Brain pericyte (primary cell): ENCODE measurements at places on chromosomes 2 and 18.

DNA sequence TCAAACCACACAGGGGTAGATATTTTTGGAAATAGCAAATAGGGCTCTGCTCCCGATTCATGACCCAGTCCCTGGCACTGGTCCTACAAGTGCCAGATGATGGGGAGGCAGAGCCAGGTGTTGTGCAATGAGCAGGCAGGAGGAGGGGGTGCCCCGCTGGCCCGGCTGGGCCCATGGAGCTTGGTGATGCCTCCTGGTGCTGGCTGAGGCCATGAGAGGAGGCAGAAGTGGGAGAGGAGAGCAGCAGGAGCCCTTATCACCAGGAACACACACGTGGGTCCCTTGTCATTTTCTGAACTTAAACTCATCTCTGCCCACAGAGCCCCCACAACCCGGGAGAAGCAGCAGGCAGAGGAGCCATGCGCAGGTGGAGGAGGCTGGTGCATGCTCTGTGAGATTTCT is 90.5 kb upstream of the MAPK4 start:
- DNase-seq: no peak

DNA sequence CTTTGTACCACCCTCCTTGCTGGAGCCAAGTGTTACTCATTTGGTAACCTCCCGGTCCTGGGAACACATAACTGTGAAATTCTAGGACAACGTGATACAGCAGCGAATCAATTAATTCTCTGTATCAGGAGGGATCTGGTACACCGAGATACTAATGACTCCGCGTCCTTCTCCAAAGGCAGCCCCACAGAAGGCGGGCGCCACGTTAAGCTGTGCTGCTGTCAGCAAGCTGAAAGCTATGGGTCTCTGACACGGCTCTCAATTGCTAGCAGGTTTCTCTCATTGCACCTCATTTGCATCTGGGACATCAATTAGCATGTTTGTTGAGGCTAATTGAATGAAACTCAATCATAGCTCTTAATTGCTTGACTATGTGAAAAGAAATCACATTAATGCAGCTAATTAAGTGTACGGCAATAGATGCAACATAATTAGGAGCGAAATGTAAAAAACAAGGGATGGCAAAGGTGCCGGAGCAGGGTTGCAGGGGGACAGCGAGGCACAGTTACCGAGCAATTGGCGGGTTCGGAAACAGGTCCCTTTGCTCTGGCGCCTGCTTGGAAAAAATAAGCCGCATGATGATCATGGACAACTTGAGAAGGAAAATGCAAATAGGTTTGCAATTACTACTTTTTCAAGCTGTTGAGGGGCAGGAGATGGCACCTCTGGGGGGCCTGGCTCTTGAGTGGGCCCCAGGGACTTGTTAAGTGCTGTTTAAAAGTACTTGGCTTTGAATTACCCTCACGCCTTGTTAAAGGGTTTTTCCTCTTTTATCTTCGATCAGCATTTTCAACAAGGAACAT is 264.2 kb downstream of the GBX2 start:
- no peak for DNase-seq

DNA sequence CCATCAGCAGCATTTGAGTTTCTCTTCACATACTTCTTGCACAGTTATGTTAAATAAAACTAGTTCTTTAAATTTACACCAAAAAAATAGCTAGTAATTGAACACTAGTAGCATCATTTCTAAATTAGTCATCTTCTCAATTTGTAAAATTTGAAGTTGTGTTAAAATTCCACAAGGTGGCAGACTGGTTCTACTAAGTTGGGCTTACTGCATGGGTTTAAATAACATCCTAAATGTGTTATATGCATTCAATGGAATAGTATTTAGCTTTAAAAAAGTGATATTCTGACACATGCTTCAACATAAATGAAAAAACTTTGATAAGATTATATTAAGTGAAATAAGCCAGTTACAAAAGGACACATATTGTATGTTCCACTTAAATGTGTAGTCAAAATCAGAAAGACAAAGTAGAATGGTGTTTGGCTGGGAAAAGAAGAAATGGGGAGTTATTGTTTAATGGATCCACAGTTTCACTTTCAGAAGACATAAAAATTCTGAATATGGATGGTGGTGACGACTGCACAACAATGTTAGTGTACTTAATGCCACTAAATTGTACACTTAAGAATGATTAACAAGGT is 28.7 kb upstream of the RPRD1A start:
- DNase-seq: peak; percentile 4

- DNase-seq: no peak
These were observed 10.6 kb downstream of the UBE2F start for GRCh38 chr2:237977380-237977779.

DNA sequence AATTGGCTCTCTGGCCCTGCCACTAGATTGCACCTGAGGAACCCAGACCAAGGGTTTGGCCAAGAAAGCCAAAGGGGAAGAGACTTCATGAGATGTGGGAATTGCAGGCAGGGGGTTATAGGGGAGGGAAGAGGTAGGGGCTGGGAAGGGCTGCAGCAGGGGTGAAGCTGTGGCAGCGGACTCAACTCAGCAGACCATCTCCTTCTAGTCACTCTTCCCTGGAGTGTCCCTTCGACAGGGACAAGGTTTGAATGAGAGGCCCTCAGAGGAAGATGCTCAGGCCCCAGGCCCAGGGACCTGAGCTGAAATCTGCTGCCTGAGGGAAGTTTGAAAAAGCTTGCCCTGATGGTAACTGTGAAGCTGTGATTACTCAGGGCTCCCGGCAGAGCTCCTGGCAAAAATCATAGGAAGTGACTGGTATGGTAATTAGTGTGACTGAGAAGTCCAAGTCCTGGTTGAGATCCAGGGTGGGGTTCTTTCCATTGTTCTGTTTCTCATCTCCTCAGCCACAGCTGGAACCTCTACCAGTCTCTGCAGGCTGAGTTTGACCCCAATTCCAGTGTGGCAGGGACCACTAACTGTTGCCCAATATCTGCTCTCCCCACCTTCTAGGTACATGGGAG is 300.9 kb downstream of the CYP26B1 start:
- DNase-seq: no peak

GRCh38 chr2:111116843-111117597 is 3.7 kb upstream of the BCL2L11 start:
- DNase-seq: no peak

DNA sequence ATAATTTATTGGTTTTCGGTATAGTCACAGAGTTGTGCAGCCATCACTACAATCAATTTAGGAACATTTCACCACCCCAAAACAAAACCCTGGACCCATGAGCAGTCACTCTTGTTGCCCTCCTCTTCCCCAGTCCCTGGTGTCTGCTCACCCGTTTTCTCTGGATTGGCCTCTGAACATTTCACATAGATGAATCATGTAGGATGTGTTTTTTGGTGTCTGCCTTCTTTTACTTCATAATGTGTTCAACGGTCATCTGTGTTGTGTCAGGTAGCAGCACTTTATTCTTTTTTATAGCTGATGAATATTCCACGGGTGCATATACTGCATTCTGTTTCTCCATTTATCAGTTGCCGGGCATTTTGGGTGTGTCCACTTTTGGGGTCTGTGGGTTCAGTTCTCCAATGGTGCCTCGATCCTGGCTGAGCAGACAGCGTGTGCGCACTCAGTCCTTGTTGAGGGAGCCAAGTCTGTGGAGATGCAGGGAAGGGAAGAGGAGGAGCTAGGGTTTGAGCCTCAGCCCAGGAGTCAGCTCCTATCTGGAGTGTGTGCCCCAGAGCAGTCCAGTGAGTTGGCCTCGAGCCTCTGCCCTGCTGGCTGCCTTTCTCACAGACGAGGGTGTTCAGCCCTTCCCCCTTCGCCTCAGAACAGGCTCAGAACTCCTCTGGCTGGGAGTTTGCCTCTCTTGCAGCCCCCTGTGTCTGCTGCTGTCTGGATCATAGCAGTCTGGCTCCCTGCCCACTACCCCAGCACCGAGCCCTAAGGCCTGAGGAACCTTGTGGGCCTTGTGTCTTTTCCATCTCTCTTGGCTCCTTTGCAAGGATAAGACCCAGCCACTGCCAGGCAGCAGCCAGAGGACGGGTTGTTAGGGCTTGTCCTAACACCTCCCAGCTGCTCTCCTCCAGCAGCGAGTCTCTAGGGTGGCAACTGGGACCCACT is 18.0 kb downstream of the C2orf74 start:
- no peak for DNase-seq

GRCh38 chr2:174027956-174028355 is 62.8 kb upstream of the SP3 start:
- DNase-seq: no peak

- DNase-seq: no peak
These were observed 872.6 kb downstream of the BCL11A start for GRCh38 chr2:59680863-59681262.

DNA sequence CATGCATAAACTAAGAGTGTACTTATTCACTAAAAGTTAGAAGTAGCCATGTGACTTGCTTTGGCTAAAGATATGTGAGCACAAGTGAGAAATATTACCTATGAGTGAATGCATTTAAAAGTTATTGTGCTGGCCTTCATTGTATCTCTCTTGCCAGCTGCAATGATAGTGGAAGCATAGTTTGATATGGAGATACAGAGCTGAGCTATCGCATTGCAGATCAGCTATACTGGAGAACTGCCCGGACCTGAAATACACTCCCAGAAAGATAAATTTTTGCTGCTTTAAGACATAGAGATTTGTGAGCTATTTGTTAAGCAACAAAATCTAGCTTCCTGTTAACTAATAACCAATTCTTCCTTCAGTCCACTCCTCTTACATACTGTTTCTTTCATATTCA is 571.1 kb downstream of the CPS1 start:
- no peak for DNase-seq

GRCh38 chr18:56872140-56872539 is 221.0 kb downstream of the WDR7 start:
- DNase-seq: no peak

- DNase-seq: no peak
These were observed 71.2 kb downstream of the PLB1 start for GRCh38 chr2:28567061-28567471.

DNA sequence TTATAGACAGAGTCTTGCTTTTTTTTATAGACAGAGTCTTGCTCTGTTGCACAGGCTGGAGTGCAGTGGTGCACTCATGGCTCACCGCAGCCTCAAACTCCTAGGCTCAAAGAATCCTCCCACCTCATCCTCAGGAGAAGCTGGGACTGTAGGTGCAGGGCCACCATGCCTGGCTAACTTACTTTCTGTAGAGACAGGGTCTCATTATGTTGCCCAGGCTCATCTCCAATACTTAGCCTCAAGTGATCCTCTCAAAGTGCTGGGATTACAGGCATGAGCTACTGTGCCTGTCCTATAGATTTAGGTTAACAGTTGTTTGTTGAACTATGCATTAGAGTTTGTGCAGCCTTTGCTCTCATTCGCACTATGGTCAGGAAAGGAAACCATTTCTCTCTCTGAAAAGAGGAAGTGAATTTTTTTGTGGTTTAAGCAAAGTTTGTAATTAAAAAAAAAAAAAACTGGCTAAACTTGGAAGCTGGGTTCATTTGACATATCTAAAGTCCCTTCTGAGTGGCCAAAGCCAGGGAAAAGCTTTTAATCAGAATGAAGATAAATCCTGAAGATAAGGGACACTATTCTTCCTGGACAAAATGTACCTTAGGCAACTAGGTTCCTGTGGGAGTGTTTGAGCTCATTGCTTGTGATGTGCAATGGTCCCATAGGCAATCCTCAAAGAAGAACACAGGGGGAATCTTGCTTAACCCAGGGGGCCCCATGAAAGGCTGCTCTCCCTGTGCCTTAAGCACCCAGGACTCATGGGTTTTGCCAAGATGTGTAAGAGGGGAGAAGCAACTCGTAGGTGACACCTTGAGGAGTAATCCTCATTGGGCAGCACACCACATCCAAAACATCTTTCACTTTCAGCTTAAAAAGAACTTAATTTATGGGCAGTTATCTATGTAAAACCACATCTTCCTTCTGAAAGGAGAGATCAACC is 201.7 kb downstream of the MREG start:
- DNase-seq: no peak

DNA sequence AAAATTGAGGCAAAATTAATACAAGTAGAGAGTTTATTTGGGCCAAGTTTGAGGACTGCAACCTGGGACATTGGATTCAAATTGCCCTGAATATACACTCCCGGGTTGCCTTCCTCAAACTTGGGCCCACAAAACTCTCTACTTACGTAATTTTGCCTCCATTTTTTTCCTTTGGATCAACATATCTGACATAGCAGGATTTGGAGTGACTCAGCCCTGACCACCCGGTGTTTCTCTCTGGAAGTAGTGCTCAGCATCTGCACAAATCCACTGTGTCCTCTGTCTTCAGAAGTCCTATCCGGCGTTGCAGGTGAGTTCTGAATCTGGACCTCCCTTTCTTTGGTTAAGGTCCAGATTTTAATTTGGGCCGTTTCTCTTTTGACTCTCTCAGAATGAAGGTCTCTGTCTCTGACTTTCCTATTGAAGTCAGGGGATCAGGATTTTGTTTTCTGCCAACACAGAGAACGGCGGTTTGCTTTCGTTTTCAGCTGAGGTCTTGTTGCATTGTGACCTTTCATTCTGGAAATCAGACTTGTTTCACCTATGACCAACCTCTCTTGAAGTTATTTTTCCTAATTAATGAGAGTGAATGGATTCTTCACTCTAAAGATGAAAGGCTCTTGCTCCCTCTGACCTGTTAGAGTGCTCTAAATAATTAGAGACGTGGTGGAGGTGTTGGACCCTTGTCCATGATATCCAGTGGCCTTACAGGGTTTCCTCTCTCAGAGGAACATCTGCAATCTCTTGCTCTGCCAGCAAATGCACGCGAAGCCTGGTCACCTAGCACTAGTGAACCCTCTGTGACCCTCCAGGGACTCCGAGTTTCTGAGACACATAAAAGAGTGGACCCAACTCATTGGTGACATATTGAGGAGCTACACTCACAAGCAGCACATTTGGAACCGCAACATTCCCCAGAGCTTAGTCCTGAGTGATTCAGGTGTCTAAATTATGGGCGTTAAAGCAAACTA is 13.6 kb downstream of the TCF23 start:
- no peak for DNase-seq

- DNase-seq: no peak
These were observed 123.1 kb upstream of the HDAC4 start for GRCh38 chr2:239523954-239524330.

GRCh38 chr2:107737756-107738155 is 88.9 kb upstream of the RGPD4 start:
- no peak for DNase-seq

GRCh38 chr2:182224669-182225068 is 202.2 kb downstream of the PDE1A start:
- no peak for DNase-seq

DNA sequence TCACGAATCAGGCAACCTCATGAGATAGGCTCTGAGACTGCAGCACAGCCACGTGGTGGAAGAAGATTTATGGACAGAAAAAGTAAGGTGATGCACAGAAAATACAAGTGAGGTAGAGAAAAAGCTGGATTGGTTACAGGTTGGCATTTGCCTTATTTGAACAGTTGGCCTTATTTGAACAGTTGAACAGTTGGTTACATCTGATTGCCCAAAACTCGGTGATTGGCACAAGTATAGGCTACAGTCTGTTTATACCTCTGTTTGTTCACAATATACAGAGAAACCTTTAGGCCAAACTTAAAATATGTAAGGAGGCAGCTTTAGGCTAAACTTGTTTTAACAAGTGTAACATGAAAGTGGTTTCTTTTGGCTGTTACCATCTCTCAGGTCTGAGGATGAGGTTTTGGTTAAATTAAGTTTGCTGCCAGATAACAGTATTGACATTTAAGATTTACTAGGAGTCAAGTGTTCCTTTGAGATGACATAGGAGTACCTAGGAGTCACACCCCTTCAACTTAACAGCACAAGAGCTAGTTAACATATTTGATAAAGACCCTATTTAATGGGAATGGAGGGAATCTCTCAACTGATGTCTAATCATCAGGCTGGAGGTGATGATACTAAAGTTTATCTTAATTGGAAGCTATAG is 16.5 kb upstream of the GPR155 start:
- no peak for DNase-seq

GRCh38 chr2:133842446-133842845 is 274.2 kb upstream of the NCKAP5 start:
- DNase-seq: no peak

- no peak for DNase-seq
These were observed 1.4 kb downstream of the LBH start for GRCh38 chr2:30232801-30233130.
